ENCODE measurements at places on chromosomes 3 and 15.

GRCh38 chr3:167203062-167203461 lies 177.0 kb downstream of the ZBBX start:
- no peak for DNase-seq

DNA sequence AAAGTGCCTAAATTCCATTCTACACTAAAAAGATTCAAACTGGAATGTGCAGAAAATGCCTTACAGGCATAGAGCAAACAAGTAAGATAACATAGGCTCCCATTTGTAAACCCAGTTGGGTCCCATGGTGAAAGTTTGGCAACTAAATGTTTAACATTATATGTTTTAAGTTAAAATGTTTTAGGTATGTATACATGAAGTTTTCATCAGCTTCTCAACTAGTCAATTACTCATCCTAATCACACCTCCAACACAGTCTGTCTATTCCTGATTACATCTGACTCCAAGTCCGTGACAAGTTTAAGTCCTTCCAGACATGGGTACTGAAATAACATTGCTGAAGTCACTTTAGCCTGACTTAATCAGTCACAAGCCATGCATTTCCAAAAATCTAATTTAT lies 25.0 kb downstream of the MYLK start:
- no peak for DNase-seq

GRCh38 chr3:191648787-191649186 lies 187.8 kb downstream of the PYDC2 start:
- DNase-seq, result no peak

GRCh38 chr15:35066094-35066493 lies 19.0 kb downstream of the NANOGP8 start:
- no peak for DNase-seq

- DNase-seq, result no peak
These were observed 30.7 kb downstream of the LRTM1 start for GRCh38 chr3:54897028-54897711.

- no peak for DNase-seq
These were observed 100.9 kb downstream of the CLSTN2 start for GRCh38 chr3:140035871-140036270.

- no peak for DNase-seq
These were observed 56.1 kb downstream of the CACNA2D2 start for GRCh38 chr3:50447290-50447840.

Measured in stimulated activated CD8-positive, alpha-beta memory T cell treated with anti-CD3 and anti-CD28 coated beads, Interleukin-4, amount 100 ng/mL, for 1 hour (primary cell).